ENCODE measurements at places on chromosomes 3 and 15.
A peak's percentile ranks its signal among the peaks of the same experiment; 100 is the strongest.

DNA sequence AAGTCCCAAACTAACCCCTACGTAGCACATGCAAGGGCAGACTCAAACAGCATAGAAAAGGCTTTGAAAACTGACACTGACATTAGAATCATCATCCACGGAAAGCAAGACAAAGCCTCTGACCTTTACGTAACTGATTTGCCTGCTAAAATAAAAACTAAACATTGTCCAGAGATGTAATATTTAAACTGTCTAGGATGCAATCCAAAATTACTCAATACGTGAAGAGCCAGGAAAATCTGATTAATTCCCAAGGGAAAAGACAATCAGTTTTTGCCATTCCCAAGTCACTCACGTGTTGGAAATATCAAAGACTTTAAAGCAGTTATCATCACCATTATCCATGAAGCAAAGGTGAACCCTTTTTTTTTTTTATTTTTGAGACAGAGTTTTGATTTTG, 13.3 kb upstream of the IQCF1 start:
- no peak for DNase-seq
- H3K36me3 ChIP-seq = no peaks in the 10 kb centered on the region
- H3K27me3 ChIP-seq = no peaks in the 10 kb centered on the region
- no peaks in the 10 kb centered on the region for H3K4me1 ChIP-seq

- H3K27me3 ChIP-seq = no peaks in the 10 kb centered on the region
- no peak overlapping the region for H3K27ac ChIP-seq
- DNase-seq = no peak
- H3K36me3 ChIP-seq = no peaks in the 10 kb centered on the region
- no peaks in the 10 kb centered on the region for H3K4me1 ChIP-seq
- no peak overlapping the region for H3K4me3 ChIP-seq
Measured at GRCh38 chr3:35857004-35857403, 217.7 kb downstream of the ARPP21 start.

- no peak for DNase-seq
- no peak overlapping the region for H3K4me3 ChIP-seq
- no peak overlapping the region for H3K27ac ChIP-seq
- no peaks in the 10 kb centered on the region for H3K4me1 ChIP-seq
Measured at GRCh38 chr15:80591938-80592825, 102.9 kb upstream of the ABHD17C start.

DNA sequence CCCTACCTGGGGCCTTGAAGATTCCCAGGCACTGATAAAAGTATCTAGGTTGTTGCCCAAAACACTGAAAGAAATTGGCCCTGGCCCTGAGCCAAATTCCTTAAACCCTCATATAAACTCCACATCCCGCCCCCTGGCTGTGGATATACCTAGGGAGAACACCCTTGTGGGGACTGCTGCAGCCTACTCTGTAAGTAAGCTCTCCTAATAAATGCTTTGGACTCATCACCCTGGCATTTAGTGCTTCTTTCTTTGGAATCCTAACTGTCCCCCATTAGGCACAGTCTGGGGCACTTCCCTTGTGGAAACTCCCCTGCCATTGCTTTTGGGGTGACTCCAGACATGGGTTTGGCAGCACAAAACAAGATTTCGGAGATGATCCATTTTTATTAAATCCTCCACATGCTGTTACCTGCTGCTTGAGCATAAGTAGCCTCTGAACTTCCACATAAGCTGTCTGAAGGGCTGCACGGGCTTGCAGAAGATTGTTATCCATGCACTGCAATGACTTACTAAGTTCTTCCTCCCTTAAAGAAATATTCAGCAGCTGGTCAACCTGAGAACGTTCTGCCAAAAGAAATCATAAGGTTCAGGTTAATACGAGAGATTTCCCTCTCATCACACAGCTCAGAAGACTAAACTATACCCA, 46.4 kb downstream of the ZNF106 start:
- no peak overlapping the region for H3K27ac ChIP-seq
- no peaks in the 10 kb centered on the region for H3K27me3 ChIP-seq
- no peaks in the 10 kb centered on the region for H3K4me1 ChIP-seq
- DNase-seq = no peak
- H3K4me3 ChIP-seq = no peak overlapping the region

DNA sequence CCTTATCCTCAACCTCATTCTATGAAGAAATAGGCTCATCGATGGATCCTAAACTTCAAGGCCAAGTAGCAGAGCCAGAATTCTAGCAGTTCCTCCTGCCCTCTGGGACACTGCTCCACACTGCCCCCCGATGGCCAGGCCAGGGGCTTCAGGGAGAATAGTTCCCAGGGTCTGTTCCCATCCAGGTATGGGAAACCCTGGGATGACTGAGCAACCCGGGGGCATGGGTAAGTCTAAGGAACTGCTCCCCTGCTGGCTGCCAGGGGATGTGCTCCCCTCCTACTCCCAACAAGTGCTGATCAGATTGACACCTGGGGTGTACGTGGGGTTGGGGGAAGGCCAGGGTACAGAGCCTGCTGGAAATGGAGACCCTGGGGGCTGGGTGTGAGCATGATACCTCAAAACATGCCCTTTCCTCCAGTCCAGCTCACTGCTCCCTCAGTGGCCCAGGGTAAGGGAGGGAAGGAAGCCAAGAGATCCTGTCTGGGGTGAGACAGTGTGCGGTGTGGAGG, 7.6 kb downstream of the ULK3 start:
- no peak overlapping the region for H3K27ac ChIP-seq
- H3K4me3 ChIP-seq = no peak overlapping the region
- H3K27me3 ChIP-seq = no peaks in the 10 kb centered on the region
- no peaks in the 10 kb centered on the region for H3K36me3 ChIP-seq
- no peak for DNase-seq

- peaks cover 2% of the 10 kb centered on the region for H3K4me1 ChIP-seq
- H3K4me3 ChIP-seq = no peak overlapping the region
- no peaks in the 10 kb centered on the region for H3K27me3 ChIP-seq
- no peak overlapping the region for H3K27ac ChIP-seq
Measured at GRCh38 chr15:68677996-68678395, 99.2 kb downstream of the CORO2B start.

DNA sequence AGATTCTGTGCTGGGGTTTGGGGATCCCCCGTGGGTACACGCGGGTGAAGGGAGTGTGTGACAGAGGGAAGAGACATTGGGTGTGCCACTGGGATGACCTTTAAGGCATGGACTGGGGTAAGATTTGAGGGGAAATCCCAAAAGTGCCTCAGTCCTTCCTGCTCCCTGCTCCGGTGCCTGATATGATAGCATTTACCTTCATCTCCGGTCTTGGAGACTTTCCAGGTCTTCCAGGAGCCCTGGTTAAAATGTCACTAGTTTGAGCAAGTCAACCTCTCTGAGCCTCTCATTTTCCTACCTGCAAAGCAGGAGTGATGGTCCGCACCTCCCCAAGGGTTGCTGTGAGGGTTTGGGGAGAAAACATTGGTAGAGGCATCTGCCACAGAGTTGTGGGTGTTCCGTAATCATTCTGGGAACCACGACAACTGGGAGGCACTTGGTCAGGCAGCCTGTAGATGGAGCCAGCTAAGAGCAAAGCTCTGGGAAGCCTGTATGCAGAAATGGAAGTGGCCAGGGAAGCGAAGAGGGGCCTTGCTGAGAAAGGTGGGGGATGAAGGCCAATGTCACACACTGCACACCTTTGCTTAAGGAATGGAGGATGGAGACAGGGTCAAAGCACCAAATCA, 33.9 kb upstream of the KIF23 start:
- H3K4me3 ChIP-seq = no peak overlapping the region
- DNase-seq = no peak
- no peaks in the 10 kb centered on the region for H3K4me1 ChIP-seq
- H3K27ac ChIP-seq = no peak overlapping the region
- no peaks in the 10 kb centered on the region for H3K36me3 ChIP-seq

- H3K4me1 ChIP-seq = peaks cover 3% of the 10 kb centered on the region
Measured at GRCh38 chr15:65383456-65383855, 5.7 kb upstream of the IGDCC3 start.

- H3K4me1 ChIP-seq = no peaks in the 10 kb centered on the region
- H3K4me3 ChIP-seq = no peak overlapping the region
- no peaks in the 10 kb centered on the region for H3K36me3 ChIP-seq
- DNase-seq = no peak
- peaks cover 30% of the 10 kb centered on the region for H3K27me3 ChIP-seq
Measured at GRCh38 chr3:126530171-126531050, 6.5 kb downstream of the CHST13 start.

DNA sequence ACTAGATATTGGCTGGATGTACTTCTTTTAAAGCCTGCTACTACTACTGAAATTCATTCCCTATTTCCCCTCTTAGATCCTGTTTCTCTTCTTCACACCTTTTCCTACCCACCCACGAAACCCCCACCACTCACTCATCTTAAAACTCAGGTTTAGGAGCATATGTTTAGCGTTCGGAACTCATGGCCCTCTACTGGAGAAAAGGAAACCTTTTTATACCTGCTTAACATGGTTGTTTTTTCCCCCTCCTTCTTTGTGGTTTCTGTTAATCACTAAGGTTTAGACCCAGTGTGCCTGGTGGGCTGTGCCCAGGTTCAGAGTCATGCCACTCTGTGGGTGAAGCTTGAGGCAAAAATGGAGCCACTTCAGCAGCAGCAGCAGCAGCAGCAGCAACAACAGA, 2.6 kb downstream of the ARID3B start:
- peaks cover 37% of the 10 kb centered on the region for H3K4me1 ChIP-seq
- peaks cover 2% of the 10 kb centered on the region for H3K36me3 ChIP-seq
- H3K27ac ChIP-seq = no peak overlapping the region
- DNase-seq = no peak
- H3K27me3 ChIP-seq = no peaks in the 10 kb centered on the region

- H3K27ac ChIP-seq = no peak overlapping the region
- H3K4me3 ChIP-seq = no peak overlapping the region
- no peak for DNase-seq
- H3K27me3 ChIP-seq = no peaks in the 10 kb centered on the region
Measured at GRCh38 chr3:42638339-42638842, 15.1 kb upstream of the ZBTB47 start.

DNA sequence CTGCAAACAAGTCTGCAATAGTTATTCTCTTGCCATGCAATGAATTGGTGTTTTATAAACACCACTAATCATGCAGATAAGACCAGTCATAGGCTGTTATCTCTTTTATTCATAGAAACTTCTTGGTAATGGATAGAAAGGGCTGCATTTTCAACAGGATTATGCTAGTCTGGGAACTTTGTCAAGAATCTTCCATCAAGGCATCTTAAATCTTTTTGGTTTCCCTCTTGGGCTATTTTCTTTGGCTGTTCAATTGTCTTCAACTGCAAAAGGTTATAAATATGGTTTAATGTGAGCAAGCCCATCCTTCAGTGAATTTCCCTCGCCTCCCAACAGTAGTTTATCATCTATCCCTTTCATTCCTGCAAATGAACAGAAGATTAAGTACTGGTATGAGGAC, 59.0 kb upstream of the MINAR1 start:
- no peaks in the 10 kb centered on the region for H3K36me3 ChIP-seq
- no peak for DNase-seq
- H3K4me1 ChIP-seq = no peaks in the 10 kb centered on the region
- H3K4me3 ChIP-seq = no peak overlapping the region

DNA sequence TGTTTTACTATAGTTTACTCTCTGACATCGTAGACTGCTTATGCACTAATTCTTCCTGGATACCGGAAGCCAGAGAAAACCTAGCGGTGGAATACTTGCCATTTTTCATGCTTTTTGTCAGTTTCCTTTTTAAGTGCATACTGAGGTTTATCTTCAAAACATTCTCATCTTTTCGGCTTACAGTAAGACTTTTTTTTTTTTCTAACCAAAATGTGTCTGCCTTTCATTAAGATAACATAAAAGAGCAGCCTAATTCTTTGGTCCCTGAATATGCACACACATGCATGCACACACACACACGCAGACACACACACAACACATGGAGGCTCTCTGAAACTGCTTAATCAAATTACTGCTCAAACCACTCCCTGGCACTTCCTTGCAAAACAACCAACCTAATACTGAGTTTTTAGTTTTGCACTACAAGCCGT, 1.3 kb downstream of the ZNF445 start:
- H3K27ac ChIP-seq = 0 out of 2 replicates have a peak overlapping the region, but pooled peaks have one; percentile 72
- peaks cover 3% of the 10 kb centered on the region for H3K36me3 ChIP-seq
- peak overlapping the region; percentile 79 for H3K4me3 ChIP-seq
- no peaks in the 10 kb centered on the region for H3K27me3 ChIP-seq
- no peak for DNase-seq
- H3K4me1 ChIP-seq = peaks cover 7% of the 10 kb centered on the region

DNA sequence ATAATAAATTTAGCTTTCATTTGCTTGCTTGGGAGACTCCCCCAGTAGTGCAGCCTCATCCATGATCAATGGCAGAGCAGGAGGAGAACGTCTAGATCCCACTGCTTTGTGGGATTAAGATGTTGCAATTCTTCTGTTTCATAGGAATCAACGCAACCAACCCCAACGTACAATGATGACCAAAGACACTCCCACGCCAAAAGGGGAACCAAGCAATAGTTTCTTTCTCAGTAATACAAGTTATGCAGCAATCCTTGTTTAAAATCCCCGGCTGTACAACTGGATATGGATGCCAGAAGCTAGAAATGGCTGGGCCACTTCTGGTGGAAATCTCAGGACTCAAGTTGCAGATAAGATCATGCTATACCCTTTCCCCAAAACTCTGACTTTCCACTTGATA, 411.2 kb downstream of the VPS13C start:
- DNase-seq = no peak
- no peaks in the 10 kb centered on the region for H3K27me3 ChIP-seq
- H3K4me3 ChIP-seq = no peak overlapping the region
- no peak overlapping the region for H3K27ac ChIP-seq

GRCh38 chr3:81674690-81675089, 86.8 kb downstream of the GBE1 start:
- no peaks in the 10 kb centered on the region for H3K4me1 ChIP-seq
- H3K4me3 ChIP-seq = no peak overlapping the region
- H3K27me3 ChIP-seq = no peaks in the 10 kb centered on the region
- H3K36me3 ChIP-seq = no peaks in the 10 kb centered on the region
- no peak for DNase-seq

DNA sequence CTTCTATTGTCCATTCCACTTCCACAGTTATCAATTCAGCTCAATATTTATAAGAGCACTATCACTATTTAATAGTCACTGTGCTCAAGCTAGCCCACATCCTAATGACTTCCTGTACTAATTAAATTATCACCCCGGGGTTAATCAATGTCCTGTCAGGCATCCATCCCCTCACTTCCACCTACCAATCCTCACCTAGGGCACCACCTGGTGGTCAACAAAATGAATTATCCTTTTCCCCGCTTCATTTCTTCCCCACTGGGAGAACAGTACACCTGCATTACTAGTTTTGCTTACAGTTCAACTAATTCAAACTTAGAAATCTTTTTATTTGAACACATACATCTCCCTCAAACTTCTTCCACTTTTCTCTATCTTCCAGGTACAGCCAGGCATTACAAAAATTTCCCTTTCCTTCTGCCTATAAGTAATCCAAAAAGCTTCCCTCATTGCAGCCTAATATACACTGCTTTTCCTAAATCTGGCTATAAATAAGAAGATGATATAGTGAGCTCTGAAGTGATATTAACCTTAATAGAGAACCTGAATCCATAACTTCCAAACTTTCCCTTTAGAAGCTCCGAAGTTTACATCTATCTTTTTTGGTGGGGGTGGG, 68.5 kb downstream of the TMCC1 start:
- DNase-seq = peak; percentile 47
- no peaks in the 10 kb centered on the region for H3K36me3 ChIP-seq
- no peak overlapping the region for H3K4me3 ChIP-seq

- DNase-seq = no peak
- H3K4me1 ChIP-seq = peaks cover 3% of the 10 kb centered on the region
- no peaks in the 10 kb centered on the region for H3K36me3 ChIP-seq
- H3K27ac ChIP-seq = no peak within 1 kb of the TSS
Measured at GRCh38 chr3:64687781-64688604, at the start of gene ADAMTS9. TSS of gene ADAMTS9 (minus strand) at chr3:64688000. CDS start at chr3:64687657, 343 bp downstream.

- H3K4me3 ChIP-seq = no peak overlapping the region
- no peak overlapping the region for H3K27ac ChIP-seq
- H3K27me3 ChIP-seq = no peaks in the 10 kb centered on the region
- H3K4me1 ChIP-seq = no peaks in the 10 kb centered on the region
Measured at GRCh38 chr3:151345859-151346258, 16.5 kb upstream of the P2RY13 start.

Measured in Panc1 (cell line).